ENCODE measurements at places on chromosomes 3 and 15.

DNA sequence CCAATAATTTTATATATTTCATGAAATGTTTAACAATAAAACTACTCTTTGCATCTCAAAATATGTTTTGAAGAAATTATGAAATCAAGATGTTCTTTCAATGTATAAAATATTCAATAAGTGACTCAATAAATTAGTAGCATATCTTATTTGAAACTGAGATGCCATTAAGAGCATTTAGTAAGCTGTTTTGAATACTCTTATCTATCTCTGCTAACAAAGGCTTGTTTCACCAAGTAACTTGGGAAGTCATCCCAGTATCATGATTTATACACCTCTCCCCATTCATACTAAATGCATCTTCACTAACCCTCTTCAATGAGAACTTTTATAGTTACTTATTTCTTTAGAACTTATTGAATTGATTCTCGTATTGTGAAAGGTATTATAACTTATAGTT is 43.1 kb downstream of the TNIK start:
- no peak for DNase-seq

- no peak for DNase-seq
Measured at GRCh38 chr15:28004143-28005003, 94.7 kb downstream of the OCA2 start.

DNA sequence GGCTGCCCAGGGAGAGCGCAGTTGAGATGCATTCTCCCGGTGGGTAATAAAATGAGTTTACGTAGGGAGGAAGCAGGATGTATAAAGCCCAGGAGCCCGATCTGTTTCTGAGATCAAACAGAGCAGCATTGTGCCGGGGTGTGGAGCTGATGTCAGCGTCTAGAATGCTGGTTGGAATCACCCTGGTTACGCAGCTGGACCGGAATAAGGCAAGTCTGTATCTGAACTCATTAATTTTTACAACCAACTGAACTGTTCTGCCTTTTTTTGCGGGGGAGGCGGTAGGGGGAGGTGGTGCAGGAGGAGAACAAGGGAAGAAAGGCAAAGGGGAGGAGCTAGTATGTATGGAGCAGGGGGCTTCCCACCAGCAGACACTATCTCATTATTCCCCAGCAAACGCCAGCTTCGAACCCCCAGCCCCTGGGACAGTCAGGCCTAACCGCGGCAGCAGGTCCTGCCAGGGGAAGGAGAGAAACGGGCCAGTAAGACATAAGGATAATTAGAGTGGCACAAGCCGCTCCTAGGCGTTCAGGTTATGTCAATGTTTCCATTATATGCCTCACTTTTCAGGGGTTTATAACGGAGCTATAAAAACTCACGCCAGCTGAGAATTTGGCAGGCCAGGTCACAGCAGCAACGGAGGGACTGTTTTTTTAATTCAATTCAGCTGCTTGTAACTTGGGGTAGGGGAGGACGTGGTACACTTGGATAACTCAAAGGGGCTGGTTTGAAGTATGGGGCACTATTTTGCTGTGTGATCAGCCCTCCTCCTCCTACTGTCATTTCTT is 175.3 kb upstream of the HES1 start:
- no peak for DNase-seq

DNA sequence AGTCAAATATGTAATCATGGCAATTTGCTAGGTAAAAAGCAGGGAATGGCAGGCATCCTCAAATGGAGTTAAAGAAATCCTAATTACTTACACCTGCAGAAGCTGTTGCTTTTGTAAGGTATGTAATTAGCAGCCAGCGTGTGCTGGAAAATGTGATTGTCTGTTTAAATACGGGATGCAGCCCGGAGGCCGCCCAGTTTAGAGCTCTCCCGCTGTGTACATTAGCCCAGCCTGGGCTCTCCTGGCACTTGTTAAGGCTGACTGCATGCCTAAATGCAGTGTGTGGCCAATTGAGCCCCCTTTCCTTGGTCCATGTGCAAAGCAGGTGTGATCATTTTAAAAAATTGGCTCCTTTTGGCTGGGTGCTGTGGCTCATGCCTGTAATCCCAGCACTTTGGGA is 9.0 kb downstream of the DPH3 start:
- DNase-seq = no peak

GRCh38 chr3:159796226-159796625 is 192.4 kb upstream of the IL12A start:
- no peak for DNase-seq

DNA sequence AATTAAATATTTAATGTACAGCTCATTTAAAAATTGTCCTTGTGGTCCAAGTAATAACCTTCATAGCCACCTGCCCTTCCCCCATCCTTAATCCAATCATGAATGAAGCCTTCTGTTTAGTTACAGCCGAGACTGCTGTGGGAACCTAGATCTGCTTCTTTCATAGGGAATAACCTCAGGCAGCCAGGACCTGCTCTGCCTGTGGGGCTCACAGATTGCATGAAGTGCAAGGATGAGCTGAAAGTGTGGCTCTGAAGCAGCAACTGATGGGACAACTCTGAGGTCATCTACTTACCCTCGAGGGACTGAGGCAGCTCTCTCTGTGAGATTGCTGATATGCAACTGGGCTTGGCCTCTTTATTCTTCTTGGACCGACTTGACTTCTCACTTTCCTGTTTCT is 169.8 kb downstream of the POTEB3 start:
- no peak for DNase-seq

- DNase-seq = no peak
Measured at GRCh38 chr3:10359761-10360161, 38.8 kb upstream of the SEC13 start.

DNA sequence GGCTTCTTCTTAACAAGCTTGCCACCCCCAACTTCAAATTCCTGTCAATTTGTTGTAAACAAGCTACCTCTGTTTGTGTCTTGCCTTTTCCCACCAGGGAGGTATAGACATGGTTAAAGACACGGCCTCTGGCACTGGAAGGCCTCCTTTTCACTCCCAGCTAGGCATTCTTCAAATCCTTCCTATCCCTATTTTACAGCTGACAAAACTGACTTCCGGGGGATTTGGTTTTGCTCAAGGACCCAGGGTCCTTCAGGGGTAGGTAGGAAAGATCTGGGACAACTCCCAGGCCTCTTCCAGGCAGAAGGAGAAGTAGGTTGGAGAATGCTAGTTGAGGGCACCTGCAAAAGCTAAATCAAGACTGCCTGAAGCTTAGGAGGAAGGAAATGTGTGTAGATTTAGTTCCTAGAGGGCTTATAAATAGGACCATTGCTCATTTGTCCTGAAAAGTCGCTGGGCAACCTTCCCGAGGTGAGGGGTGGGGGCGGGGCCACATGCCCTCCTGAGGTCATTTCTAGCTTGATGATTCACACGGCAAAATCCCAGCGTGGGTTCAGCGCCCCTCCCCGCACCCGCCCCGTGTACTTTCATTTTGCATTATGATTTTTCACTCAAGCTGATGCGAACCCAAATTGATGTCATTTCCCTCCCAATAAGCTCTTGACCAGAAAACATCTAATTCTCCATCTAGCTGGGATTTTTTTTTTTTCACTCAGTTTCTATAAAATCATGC is 365.5 kb downstream of the SHQ1 start:
- peak; percentile 82 for DNase-seq

DNA sequence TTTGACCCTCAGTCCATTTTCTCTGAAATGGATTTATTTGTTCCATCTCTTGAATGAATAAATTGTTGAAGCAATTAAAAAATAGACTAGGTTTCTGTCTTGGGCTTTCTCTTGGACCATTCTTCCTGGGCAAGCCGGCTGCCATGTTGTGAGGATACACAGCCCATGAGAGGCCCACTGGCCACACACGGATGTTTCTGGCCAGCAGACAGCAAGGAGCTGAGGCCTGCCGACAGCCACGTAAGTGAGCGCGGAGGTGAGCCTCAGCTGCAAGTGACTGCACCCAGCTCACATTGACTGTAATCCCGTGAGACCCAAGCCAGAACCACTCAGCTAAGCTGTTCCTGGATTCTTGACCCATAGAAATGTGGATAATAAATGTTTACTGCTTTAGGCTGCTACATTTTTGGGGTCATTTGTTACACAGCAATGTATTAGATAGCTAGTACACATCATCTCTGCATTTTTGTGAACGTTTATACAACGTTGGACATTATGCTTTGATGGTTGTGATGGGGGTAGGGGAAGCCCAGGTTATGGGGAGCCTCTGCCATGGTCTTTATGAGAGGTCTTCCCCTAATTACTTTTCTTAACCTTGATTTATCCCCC is 22.8 kb downstream of the IDH3A start:
- no peak for DNase-seq

- DNase-seq = no peak
Measured at GRCh38 chr3:179373938-179374337, 26.4 kb downstream of the MFN1 start.

GRCh38 chr3:39388741-39389248 is 5.6 kb downstream of the SLC25A38 start:
- DNase-seq = peak; percentile 62

DNA sequence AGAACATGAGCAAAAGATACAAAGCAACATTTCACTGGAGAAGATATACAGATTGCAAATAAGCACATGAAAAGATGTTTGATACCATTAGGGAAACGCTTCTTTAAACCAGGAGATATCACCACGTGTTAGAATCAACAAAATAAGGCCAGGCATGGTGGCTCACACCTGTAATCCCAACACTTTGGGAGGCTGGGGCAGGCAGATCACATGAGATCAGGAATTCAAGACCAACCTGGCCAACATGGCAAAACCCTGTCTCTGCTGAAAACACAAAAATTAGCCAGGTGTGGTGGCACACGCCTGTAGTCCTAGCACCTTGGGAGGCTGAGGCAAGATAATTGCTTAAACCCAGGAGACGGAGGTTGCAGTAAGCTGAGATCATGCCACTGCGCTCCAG is 20.5 kb upstream of the MUC20 start:
- no peak for DNase-seq

DNA sequence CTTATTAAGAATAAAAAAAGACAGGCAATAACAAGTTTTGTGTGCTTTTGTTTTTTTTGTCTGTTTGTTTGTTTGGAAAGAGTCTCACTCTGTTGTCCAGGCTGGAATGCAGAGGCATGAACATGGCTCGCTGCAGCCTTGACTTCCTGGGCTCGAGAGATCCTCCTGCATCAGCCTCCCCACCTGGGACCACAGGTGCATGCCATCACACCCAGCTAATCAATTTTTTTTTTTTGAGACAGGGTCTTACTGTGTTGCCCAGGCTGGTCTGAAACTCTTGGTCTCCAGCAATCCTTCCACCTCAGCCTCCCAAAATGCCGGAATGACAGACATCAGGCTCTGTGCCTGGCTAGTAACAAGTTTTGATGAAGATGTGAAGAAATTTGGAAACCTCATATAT is 73.1 kb upstream of the GCNT3 start:
- no peak for DNase-seq

DNA sequence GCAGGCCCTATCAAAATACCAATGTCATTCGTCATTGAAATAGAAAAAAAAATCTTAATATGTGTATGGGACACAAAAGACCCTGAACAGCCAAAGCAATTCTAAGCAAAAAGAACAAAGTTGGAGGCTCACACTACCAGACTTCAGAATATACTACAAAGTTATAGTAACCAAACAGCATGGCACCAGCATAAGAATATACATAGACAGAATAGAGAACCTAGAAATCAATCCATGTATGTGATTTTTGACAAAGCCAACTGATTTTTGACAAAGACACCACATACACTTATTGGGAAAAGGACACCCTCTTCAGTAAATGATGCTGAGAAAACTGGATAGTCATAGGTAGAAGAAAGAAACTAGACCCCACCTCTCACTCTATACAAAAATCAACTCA is 95.0 kb downstream of the C3orf70 start:
- DNase-seq = no peak

- DNase-seq = no peak
Measured at GRCh38 chr3:33430571-33430970, 9.6 kb downstream of the UBP1 start.

- no peak for DNase-seq
Measured at GRCh38 chr3:22609139-22609538, 594.0 kb upstream of the UBE2E2 start.

- peak; percentile 19 for DNase-seq
Measured at GRCh38 chr15:76866716-76867321, 38.3 kb downstream of the SCAPER start.

GRCh38 chr15:22911306-22911705 is 68.9 kb downstream of the CYFIP1 start:
- DNase-seq = no peak

- DNase-seq = no peak
Measured at GRCh38 chr3:125054062-125054448, 1.7 kb downstream of the HEG1 start.

DNA sequence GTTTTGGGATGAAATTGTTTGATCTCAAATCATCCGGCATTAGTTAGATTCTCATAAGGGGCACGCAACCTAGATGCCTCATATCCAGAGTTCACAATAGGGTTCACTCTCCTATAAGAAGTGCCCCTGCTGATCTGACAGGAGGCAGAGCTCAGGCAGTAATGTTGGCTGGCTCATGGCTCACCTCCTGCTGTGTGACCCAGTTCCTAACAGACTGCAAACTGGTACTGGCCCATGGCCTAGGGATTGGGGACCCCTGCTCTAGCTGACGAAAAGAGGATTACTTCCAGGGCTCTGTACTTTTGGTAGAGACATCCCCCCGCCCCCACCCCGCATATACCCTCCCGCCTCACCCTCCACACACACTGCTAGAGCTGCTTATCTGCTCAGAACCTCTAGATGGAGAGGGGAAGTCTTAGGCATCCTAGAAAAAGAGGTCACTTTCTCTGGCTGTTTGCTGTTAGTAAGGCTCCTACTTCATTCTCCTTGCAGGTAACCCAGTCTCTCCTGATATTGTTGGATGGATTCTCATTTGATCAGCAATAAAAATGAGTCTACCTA is 923.1 kb downstream of the CADM2 start:
- DNase-seq = no peak

GRCh38 chr15:69653306-69653705 is 200.7 kb downstream of the RPLP1 start:
- no peak for DNase-seq

DNA sequence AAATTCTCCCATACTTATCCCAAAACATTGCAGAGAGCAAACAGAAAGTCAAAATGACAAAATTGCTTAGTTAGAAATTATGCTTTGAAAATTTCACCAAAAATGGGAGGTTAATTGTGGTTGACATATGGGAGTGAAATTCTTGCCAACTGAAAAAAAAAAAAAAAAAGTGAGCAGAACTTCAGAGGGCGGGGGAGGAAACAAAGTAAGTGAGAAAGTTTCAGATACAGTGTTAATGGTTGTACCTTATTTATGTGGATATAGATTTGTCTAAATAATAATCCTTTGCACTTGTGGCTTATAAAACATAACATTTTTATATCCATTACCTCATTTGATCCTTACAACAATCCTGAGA is 91.5 kb upstream of the RAP2B start:
- DNase-seq = no peak

DNA sequence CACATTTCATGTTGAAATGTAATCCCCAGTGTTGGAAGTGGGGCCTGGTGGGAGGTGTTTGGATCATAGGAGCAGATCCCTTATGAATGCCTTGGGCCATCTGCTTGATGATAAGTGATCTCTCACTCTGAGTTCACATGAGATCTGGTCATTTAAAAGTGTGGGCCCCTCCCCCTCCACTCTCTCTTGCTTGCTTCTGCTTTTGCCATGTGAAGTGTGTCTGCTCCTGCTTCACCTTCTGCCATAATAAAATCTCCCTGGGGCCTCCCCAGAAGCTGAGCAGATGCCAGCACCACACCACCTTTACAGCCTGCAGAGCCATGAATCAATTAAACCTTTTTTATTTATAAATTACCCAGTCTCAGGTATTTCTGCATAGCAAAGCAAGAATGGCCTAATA is 14.2 kb upstream of the CD200R1L start:
- DNase-seq = no peak

Measured in GM06990 (cell line).